ENCODE measurements at places on chromosomes 16 and 17. TPM values are rescaled to one million over a fixed set of nuclear protein-coding genes. Genes with fewer than 3 reads are reported as not detected.

- no peak for DNase-seq
Measured at GRCh38 chr17:72882426-72882825, 210.1 kb downstream of the SLC39A11 start.

DNA sequence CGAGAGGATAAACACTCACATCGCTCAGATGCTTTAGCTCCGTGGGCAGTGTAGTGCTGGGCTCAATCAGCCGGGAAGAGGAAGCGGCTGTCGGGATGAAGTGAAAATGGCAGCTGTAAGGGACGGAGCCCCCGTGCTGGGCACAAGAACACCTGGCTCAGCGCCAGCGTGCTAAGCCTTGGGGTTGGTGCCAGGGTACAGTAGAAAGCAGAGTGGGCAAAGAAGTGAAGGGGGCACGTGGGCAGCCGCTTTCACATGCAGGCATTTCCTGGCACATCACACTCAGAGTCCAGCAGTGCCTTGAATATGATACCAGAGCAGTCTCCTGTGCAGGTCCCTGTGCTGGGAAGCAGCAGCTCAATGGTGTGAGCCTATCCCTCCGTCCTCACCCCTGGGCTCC, 51.1 kb upstream of the FOXF1 start:
- no peak for DNase-seq

Gene ASIC2
- 6.7 TPM for total RNA-seq

Gene MYH8
- total RNA-seq = 2.3 TPM

Gene C17orf78
- not detected for total RNA-seq

GRCh38 chr17:55965051-55965450, 188.2 kb upstream of the ANKFN1 start:
- no peak for DNase-seq

DNA sequence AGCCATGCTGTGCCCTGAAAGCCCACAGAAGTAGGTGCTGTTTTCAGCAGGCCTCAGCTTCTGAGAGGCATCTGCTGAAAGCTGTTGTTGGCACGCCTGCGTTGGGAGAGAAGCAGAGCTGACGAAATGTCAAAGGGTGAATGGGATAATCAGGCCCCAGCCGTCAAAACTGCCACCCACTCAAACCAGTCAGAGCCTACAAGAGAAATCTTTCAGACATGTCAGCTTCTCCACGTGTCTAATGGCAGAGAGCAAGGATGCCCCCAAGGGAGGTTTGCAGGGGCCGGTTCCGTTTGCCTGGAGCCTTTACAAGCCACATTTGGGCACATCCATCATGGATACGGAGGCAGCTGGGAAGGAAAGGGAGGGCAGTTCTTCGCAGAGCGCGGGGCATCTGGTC, 568.2 kb upstream of the EEF2KMT start:
- DNase-seq = peak; percentile 58
